ENCODE measurements at places on chromosomes 1 and 21. TPM values are rescaled to one million over a fixed set of nuclear protein-coding genes. Genes with fewer than 3 reads are reported as not detected.

DNA sequence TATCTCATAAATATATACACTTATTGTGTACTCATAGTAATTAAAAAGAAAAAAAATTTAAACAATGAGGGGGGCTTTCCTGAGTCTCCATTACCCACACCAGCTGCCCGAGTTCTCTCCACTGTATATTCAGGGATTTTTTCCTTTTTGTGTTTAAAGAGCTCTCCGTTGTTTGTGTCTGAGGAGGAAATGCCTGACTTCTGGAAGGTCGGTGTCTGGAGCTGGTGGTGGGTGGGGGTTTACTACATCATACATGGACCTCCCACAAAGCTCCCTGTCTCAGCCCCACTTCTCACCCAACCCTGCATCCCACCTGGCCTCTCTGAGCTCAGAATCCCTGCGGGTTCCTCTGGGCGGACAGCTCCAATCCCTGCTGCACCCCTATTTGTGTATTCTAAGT, 64.1 kb upstream of the ETV3 start:
- no peak for DNase-seq

- DNase-seq = no peak
Observed at GRCh38 chr1:19375631-19376400, 63.7 kb downstream of the SLC66A1 start.

DNA sequence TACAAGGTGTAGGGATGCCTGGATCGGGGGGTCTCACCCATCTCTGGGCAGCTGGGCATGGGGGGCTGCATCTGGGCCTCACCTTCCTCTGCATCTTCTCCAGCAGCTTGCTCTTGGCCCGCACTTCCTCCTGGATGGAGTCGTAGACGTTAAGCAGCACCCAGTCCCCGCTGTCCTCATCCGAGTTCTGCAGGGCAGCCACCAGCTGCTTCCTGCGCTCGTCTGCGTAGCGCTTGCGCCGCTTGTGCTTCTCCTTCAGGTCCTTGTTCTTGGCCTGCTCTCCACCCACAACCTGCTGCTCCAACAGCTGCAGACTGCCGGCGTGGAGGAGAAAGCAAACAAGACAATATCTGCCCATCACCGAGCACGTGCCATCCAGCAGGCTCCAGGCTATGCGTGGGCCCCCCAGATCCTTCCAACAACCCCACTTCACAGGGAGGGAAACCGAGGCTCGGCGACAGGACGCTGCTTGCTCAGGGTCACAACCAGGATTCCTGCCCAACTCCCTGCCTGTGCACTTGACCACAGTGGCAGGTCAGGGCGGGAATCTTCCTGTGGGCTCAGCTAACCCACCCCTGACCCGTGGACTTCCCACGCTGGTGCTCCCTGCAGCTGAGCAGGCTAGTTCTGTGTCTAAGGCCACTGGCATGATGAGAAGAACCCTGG, 21.5 kb upstream of the DDOST start:
- peak; percentile 69 for DNase-seq

CLCNKA gene
- total RNA-seq = 0.19 TPM

GRCh38 chr1:38329644-38330043, 283.1 kb upstream of the POU3F1 start:
- no peak for DNase-seq

Data from Right ventricle myocardium inferior (tissue), 1 donor.